ENCODE measurements at places on chromosomes 12 and 14.

DNA sequence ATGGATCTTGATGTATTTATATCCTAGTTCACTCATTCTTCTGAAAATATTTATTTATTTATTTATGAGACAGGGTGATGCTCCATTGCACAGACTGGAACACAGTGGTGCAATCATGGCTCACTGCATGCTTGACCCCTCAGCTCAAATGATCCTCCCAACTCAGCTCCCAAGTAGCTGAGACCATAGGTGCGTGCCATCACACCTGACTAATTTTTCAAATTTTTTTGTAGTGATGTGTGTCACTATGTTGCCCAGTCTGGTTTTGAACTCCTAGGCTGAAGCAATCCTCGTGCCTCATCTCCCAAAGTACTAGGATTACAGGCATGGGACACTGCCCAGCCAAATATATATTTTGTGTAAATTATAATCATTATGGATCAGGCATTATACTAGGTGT is 595.6 kb upstream of the ATP2B1 start:
- no peak for DNase-seq

DNA sequence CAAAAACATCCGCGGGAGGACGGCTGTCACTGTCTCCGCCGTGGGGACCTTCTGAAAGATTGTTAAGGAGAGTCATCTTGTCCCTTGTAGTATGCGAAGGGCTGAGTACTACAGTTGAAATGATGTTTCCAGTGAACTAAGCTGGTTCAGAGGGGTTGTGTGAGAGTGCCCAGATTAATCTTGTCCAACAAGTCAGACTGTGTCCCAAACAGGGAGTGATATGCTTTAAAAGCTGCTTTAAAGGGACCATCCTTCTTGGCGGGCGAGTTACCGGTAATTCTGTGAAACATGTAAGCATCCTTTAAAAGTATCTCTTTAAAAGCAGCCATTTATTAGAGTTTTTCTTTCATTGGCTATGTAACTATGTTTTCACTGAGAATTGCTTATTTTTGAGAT is 1.1 kb downstream of the WDR20 start:
- DNase-seq, result no peak

GRCh38 chr14:55059333-55059732 is 7.9 kb downstream of the MAPK1IP1L start:
- DNase-seq, result no peak

DNA sequence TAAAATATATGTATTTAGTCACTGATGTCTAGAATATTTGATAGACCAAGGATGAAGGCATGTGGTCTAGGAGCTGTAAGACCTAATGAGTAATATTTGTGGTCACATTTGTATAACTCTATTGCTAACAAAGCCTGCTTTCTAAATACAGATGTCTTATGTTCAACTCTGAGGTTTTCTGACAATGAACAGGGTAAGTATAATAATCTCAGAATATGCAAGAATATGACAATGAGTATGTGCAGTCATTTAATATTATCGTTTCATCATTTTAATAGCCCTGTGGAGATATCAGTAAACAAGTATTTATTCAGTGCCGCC is 389.6 kb downstream of the LRIG3 start:
- DNase-seq, result no peak

DNA sequence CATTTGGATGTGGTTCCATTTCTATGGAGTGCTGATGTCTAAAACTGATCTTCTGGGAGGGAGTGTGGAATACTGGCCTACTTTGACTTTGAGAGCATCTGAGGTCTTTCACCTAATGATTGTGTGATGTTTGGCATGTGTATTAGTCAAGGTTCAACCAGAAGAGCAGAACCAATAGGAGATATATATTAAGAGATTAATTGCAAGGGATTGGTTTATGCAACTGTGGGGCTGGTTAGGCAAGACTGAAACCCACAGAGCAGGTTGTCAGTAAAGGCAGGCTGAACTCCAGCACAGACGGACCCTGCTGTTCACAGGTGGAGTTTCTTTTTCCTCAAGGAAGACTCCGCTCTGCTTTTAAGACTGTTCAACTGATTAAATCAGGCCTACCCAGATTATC is 11.6 kb downstream of the BMAL2 start:
- no peak for DNase-seq

DNA sequence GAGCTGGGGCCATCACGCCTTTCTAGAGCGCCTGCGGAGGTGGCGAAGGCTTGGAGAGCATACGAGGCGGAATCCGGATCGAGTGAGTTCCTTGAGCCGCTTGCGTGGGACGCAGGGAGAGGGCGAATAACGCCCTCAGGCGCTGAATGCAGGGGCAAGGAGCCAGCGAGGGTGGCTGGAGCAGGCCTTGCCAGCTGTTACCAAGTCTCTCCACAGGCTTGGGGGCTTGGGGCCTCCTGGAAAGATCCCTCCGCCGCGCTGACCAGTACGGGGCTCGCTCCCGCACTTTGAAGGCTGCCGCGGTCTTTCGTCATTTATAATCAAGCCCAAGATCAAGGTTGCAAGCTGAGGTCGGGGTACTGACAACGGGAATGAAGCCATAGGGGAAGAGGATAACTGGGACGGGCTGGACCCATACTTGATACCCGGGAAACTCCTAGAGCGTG is 1.2 kb downstream of the FLRT2 start:
- DNase-seq, result no peak

GRCh38 chr12:40942326-40942725 is 245.8 kb upstream of the PDZRN4 start:
- no peak for DNase-seq

DNA sequence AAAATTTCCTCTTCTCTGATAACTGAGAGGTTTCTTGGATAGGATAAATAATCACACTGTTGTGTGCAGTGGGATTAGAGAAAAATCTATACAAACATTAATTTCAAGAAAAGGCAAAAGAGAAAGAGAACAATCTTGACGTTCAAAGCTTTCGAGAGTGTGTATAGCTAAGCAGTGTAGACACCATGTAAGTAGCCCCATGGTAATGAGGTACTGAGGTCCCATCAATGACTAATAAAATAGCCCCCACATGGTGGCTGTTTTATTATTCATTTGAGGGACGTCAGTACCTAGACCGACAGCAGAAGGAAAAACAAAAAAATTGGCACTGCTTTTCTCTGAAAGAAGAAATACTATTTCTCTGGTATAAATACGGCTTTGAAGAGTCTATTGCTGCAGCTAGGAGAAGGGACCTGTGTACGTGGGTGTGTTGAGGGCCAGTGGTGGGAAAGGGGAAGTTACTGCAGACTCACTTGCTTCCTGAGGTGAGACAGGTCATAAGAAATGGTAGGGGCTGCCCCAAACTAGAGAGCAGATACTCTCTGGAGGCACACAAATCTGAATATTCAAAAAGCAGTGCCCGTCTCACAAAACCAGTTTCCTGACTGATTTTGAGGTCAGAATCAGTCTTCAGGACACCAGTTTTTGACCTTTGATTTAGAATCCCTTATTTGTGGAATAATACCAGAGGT is 339.8 kb downstream of the EMP1 start:
- DNase-seq, result no peak

DNA sequence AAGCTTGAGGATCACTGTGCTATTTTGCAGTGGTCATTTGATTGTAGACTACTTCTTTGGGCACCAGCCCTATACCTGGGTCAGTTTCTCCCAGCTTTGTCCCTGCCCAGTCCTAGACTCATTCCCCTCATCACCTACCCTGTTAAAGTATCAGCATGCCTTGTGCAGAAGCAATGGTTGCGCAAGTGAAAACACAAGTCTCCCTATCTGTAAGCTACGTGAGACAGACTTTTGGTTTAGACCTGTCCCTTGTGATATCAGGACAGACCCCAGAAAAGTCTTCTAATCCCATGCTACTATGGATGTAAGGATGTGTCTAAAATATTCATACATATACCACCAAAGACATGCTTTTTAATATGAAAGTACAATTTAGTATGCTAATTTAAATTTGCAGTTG is 88.8 kb upstream of the ATP2B1 start:
- DNase-seq, result no peak

All from iPS DF 6.9 (cell line).